ENCODE measurements at places on chromosomes 3 and 15.

DNA sequence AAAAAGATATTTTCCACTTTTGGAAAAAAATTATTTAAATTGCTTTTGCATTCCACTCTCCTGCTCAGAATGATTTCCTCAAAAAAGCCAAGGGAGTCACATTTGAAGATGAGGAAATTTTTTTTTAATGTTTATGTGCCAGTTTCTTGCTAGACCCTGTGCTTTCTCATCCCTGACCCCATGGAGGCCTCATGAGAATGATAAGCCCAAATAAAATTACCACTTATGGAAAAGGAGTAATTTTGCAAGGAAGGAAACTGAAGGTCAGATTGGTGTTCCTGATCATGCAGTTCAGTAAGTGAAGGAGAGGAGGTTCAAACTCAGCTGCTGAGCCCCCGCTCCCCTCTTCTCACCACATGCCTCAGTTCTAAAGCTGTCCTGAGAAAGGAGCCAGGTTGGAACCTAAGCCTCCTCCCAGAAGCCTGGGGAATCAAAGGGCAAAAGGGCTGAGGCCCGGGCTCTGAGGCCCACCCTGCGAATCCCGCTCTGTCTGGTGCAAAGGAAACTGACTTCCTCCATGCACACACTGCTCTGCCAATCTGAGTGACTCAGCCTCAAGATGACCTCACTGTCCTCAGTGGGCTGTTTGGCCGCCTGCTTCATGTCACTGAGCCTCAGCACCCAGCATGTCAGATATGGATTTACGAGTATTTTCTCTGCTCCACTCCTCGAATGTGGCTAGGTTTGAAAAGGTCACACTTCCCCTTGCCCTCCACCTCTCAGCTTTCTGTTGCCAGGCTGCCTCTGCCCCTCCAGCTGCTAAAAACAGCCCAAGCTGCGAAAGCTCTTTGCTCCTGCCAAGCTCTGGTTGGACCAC lies 56.9 kb upstream of the FLNB start:
- peak; percentile 87 for DNase-seq

DNA sequence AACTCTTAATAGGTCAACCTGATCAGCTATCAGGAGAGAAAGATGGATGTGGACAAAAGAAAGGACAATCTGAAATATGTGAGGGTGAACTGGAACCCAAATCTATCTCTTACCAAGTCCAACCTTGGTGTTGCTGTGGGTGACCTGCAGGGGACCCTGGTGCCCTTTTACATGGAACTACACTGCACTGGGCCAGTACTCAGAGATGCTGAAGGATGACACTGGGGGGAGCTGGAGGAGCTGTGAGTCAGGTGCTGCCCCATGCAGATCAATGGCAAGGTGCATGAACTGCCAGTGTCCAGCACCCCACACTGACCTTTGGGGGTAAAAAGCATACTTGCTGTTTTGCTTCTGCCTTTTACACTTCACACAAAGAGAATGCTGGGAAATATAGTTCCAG lies 55.6 kb upstream of the TBC1D5 start:
- DNase-seq, result no peak

DNA sequence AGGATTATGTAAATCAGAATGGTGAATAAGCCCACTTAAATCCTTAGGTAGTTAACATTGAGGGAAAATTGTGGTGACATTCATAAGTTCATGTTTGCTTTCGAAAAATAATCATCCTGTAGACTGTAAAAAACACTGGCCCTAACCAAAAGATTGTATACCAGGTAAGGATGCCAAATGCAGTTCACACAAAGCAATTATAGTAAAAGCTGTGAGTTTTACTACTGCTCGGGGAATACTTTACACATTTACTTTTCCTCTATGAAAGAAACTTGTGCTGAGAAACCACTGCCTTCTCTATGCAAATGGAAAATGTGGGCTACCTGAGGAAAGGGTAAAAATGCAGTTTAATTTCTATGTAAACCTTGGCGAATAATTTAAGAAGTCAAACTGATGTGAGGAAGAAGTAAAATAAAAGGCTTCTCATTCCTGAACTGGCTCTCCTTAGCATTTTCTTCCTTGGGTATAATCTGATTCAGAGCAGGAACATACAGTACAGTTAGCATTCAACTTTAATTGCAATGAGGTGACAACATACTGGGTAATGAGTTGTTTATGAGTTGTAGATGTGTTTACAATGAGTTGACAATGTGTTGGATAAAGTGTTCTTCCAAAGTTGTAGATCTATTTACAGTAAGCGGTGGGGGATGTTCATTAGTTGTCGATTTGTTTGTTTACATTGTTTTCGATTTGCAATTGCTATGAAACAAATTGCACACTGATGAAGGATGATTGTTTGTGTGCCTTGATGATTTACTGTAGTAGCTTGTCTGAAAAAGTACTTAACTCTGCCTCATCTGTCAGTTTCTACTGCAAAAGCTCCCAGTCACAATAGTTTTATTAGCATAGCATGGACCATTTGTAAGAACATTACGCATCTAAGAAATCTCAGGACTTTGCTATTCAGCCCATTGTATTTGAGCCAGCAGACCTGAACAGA lies 453.0 kb upstream of the DPH6 start:
- no peak for DNase-seq

DNA sequence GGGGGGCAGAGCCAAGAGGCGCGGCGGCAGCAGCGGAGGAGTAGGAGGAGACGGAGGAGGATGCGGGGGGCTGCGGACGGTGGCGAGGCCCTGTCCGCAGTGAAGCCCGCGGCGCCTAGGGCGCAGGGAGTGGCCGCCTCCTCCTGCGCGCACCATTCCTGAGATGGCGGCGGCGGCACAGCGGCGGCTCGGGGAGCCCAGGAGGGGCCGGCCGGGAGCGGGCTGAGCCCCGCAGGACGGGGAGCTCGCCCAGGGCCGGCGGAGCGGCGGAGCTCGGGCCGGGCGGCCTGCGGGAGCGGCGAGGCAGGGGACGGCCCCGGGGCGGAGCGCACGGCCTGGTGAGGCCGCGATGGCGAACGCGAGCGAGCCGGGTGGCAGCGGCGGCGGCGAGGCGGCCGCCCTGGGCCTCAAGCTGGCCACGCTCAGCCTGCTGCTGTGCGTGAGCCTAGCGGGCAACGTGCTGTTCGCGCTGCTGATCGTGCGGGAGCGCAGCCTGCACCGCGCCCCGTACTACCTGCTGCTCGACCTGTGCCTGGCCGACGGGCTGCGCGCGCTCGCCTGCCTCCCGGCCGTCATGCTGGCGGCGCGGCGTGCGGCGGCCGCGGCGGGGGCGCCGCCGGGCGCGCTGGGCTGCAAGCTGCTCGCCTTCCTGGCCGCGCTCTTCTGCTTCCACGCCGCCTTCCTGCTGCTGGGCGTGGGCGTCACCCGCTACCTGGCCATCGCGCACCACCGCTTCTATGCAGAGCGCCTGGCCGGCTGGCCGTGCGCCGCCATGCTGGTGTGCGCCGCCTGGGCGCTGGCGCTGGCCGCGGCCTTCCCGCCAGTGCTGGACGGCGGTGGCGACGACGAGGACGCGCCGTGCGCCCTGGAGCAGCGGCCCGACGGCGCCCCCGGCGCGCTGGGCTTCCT lies at the start of gene GPR27:
Gene GPR27 (plus strand): TSS at position 155 of the 909 bp plus-strand sequence. CDS start 195 bp downstream, at position 350.
- peak; percentile 28 for DNase-seq

DNA sequence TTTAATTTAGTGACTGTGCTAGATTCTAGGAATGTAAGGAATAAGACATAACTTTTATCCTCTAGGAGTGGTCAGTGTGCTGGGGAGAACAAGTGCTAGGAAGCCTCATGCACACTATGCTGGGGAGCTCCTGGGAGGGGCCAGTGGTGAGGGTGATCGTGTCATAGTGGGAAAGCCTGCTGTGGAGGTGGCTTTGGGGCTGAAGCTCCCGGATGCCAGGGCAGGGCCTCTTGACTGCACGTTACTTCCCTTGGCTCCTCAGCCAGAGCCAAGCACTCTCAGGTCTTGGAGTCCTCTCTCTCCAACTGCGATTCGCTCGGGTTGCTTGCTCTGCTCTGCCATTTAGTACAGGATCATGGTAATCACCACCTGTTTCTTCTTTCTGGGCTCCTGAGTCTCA lies 33.6 kb downstream of the SQOR start:
- DNase-seq, result no peak

DNA sequence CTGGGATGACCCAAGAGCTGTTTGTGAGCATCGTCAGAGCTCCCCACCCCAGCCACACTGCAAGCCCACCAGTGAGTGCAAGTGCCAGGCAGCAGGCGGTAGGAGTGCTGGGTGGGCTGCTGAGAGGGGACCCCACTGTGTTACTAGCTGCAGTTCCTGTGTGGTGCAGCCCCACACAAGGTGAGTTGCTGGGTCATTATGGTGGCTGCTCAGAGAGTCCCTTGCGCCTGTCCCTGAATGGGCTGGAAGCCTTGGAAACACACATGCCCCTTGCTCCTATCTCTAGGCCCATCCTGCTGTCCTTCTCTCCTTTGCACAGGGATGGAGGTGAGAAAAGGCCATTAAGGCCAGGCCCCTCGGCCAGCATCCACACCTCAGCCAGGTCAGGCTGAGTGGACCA lies 83.7 kb downstream of the SEC22A start:
- DNase-seq, result no peak

- DNase-seq, result peak; percentile 48
Observed at GRCh38 chr3:63910891-63911290, 1.3 kb downstream of the SCAANT1 start.

- DNase-seq, result no peak
Observed at GRCh38 chr3:131786386-131786785, 248.4 kb downstream of the CPNE4 start.

DNA sequence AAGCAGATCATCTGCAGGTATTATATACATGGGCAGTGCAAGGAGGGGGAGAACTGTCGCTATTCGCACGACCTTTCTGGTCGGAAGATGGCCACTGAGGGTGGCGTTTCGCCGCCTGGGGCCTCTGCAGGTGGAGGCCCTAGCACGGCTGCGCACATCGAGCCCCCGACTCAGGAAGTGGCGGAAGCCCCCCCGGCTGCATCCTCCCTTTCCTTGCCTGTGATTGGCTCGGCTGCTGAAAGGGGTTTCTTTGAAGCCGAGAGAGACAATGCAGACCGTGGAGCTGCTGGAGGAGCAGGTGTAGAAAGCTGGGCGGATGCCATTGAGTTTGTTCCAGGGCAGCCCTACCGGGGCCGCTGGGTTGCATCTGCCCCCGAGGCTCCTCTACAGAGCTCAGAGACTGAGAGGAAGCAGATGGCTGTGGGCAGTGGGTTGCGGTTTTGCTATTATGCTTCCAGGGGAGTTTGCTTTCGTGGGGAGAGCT lies 639 bp downstream of the MKRN3 start:
- no peak for DNase-seq

DNA sequence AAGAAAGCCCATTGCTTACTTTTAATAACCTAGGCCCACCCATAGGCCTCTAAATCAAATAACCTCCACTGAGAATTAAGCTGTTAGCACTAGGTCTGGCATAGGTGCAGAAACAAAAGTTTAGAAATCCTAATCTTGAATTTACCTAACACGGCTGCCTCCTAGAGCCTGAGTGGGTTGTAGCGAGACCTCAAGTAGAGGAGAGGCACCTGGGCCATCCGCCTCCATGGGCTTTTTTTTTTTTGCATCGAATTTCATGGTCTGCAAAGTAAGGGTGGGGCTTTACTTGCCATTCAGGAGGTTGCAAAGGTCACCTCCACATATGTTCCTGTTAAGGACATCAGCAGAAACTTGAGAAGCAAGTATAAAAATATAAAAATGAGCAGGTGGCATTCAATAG lies 6.6 kb upstream of the TPM1 start:
- no peak for DNase-seq

- no peak for DNase-seq
Observed at GRCh38 chr3:100044369-100044768, 69.9 kb downstream of the FILIP1L start.

DNA sequence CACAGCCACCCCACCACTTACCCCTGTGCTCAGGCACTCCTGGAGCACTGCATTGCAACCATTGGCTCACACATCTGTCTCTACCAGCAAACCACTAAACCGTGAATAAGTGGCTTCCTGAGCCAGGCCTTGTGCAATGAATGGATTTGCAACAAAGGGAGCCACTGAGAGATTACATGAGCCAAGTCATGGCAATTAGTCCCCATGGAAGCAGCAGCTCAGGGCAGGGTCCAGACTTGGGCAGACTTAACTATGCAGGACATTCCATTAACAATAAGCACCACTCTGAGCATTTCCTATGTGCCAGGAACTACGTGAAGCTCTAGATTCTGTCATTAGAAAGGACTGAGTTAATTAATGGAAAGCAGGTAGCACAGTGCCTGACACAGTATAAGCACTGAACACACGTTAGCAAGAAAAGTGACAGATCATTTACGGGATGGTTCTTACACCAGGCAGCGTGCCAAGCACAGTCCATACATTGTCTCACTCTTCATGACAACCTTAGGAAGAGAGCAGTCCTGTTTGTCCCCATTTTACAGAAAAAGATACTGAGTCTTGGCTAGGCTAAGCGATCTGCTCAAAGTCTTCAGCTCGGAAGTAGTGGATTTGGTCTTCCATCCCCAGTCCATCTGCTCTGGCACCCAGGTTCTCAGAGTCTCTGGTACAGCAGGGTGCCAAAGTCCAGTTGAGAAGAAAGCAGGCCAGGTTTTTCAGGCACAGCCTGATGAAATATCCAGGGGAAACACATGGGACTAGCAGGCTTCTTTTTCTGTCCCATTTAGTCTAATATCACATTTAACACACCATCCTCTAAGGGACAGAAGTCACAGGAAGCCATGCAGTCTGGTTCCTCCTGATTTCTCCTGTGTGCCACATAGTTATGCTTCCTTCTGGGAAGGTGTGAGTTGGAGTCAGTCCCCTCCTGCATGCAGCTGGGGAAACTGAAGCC lies 44.1 kb downstream of the LIPC start:
- DNase-seq, result peak; percentile 72

- DNase-seq, result no peak
Observed at GRCh38 chr15:78044407-78045155, 32.9 kb downstream of the TBC1D2B start.

- DNase-seq, result peak; percentile 14
Observed at GRCh38 chr15:69862540-69862939, 235.2 kb downstream of the TLE3 start.
